ENCODE measurements at places on chromosomes 5 and 9.
A peak's percentile ranks its signal among the peaks of the same experiment; 100 is the strongest.

- no peak for DNase-seq
These were observed 1327.8 kb upstream of the WWC1 start for GRCh38 chr5:166963596-166963995.

DNA sequence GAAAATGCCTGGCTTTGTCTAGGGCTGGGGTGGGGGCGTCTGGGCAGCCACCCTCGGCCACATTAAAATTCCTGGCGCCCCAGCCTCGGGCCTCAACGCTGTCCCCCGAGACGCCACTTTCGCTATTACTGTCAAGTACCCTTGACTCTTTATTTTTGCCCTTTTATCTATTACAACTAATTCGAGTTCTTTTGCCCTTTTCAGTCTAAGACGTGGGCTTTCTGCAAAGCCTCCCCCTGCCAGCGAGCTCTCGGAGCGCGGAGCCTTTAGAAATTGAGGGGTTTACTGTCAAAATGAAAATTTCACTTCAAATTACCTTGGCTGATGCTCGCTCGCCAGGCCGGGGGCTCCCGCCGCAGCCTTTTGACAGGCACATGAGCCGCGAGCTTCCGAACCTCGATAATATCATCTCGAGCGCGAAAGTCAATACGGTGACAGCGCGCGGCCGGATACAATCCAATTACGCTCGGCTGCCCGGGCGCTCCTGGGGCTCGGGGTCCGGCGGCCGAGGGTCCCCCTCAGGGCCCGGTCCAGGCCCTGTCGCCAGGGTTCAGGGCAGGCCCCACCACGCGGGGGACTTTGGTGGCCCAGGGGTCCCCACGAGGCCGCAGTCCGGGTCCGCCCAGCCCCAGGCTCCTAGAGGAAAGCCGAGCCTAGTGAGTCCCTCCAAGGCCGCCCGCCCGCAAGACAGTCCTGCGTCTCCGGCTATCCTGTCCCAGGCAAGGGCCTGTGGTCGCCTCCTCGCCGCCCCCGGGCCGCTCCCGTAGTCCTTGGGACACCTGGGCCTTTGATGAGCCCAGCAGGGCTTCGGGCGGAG lies 6.7 kb downstream of the IRX4 start:
- no peak for DNase-seq

DNA sequence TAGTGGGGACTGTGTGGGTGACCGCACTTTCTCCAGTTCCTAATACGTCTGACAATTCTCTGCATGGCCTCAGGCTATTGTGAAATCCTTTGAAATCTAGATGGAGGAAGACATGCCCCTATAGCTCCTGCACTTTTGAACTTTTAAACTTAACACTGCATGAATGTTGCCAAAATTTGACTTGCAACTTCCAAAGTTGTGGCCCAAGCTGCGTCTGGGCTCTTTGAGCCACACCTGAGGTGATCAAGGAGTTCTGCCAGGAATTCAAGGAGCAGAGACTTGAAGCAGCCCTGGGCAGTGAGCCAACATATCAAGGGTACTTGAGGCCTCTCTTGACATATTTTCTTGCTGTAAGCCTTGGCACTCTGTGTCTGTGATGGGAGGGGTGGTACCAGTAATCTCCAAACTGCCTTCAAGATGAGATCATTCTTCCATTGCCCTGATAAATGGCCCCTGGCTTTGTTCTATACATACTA lies 1336.1 kb upstream of the CDH9 start:
- DNase-seq: no peak

- DNase-seq: no peak
These were observed 79.7 kb upstream of the SMIM23 start for GRCh38 chr5:171705830-171706468.

- DNase-seq: no peak
These were observed 26.9 kb downstream of the GOLM1 start for GRCh38 chr9:86072394-86072877.

DNA sequence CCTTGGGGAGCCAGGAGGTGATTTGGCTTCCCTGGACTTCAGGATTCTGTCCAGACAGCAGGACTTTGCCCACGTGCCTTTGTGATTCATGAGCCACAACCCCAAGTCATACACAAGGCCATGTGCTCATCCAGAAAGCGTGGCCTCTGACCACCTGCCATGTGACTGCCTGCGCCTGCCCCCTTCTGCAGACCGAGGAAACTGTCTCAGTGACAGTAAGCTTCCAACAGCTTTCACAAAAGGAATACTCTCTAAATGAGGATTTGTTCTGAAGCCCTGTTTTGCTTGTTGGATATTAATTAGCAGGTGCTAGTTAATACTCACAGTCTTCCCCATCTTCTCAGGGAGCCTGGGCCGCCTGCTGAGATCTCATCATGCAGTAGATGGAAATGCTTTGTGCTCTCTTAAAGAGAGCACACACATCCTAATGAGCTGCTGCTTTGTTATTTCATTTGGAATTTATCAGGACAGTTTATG lies 36.9 kb upstream of the ANGPTL2 start:
- DNase-seq: peak; percentile 53

DNA sequence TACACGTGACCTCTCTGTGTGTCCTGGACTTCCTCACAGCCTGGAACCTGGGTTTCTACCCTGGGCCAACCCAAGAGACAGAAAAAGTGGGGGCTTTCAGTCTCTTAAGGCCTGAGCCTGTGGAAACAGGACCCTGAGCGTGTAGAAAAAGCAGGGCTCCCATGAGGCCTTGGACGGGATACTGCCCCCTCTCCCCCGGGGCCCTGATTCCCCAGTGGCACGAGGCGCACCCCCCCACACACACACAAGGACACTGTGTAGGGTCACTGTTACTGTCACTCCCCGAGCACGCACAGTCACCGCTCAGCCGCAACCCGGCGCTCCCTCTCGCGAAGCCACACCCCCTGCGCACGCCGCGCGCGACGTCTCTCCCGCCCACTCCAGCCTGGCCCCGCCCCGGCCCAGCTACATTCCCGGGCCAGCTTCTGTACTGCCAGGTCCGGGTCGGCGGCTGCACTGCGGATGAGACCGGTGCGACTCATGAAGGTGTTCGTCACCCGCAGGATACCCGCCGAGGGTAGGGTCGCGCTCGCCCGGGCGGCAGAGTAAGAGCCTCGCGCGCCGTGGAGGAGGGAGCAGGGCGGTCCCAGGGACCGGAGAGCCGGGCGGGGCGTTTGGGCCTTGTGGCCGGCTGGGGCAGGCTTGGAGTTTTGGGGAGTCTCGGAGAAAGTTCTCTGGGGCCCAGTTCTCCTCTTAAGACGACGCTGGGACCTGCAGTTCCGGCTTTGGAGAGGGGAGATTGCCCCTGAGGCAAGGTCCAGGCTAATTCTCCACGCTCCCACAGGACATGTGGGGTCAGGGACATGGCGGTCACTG lies at the start of gene GRHPR:
TSS of gene GRHPR (plus strand) at position 408 of the 816 bp plus-strand sequence. CDS start at position 463, 55 bp downstream.
- peak; percentile 70 for DNase-seq

DNA sequence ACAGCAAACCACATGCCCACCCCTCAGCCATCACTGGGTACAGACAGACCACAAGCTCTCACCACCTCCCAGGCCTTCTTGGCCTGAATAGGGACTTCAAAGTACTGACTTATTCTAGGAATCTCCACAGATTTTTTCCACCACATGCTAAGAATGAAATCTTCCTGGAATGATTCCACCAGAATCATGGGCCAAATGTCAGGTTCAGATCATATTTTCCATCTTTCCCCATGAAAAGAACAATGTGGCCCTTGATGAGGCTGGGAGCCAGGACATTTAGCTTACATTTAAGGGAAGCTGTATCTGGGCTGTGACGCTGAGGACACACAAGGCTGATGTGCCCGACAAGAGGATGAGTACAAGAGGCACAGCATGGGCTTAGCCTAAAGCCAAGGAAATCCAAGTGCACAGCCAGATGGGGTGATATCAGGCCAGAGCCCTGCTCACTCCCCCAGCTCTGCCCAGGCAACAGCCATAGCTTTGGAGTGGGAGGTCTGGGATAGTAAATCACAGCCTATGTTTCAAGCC lies 28.1 kb downstream of the ACSL6 start:
- no peak for DNase-seq

DNA sequence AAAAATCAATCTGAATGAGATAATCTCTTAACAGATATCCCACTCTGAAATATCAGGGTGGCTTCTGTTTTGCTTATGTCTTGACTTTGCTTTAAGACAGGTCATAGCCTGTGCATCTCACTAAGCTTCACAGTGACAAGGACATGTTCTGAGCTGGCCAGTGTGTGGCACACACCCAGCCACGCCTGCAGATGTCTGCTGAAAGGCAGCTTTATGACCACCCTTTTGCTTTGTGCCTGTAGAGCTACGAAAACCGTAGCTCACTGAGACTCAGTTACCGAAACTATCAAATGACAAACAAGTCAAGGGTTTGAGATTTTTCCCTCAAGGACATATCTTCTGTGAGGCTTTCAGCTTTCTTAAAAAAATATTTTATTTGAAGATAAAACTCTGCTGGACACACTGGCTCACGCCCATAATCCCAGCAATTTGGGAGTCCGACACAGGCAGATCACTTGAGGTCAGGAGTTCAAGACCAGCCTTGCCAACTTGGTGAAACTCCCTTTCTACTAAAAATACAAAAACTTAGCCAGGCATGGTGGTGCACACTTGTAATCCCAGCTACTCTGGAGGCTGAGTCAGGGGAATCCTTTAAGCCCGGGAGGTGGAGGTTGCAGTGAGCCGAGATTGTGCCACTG lies 233.2 kb downstream of the SPATA31A1 start:
- no peak for DNase-seq

GRCh38 chr5:158313027-158313732 lies 454.2 kb upstream of the CLINT1 start:
- DNase-seq: no peak

- DNase-seq: peak; percentile 82
These were observed 12.8 kb downstream of the RALGPS1 start for GRCh38 chr9:126927419-126927818.

GRCh38 chr5:124658867-124659557 lies 87.4 kb downstream of the ZNF608 start:
- DNase-seq: no peak

DNA sequence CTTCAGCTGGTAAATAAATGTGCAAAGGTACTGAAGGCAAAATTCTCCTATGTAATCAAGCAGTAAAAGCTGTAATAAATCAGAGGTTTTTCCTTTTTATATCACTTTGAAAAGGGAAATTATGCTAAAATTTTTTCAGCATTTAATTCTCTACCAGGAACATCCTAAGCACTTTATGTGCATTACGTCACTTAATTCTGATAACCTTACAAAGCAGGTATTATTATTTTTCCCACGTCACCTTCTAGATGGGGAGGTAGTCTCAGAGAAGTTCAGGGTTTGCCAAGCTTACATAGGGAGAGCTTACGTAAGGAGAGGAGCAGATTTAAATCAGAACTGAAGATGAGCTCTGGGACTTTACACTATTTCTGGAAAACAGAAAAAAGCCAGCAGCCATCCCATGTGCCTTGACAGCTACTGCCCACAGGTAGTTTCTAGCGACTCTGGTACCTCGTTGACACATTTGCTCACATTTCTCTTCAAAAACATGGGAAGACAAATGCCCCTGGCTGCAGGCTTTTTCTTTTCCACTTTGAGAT lies 79.0 kb upstream of the IFNK start:
- DNase-seq: no peak

DNA sequence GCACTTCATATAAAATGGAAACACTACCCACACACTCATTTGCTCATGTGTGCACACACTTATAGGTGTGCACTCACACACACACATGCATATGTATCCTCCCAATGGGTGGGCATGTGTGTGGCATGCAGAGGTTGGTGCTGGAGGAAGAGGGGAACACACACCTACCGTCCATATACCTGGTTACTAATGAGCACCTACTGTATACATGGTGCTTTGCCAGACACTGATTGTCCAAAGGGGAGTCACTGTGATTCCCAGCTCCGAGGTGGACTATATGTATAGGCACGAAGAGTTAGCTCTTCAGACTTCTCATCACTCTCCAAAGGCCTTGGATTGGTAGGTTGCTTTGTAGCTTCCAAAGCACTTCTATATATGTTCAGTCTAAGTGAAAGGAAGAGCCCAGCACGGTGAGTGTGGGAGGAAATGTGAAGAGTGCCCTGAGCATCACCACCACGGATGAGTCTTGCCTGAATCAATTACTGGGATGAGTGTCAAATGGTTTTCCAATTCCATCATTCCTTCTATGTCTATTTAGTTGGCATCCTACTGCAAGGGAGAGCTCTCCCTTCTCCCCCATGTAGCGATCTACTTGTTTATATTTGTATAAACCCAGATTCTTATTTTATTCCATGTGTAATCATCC lies 12.6 kb upstream of the ERGIC1 start:
- DNase-seq: no peak

GRCh38 chr9:25677301-25678146 lies 720 bp downstream of the TUSC1 start:
- DNase-seq: peak; percentile 43

GRCh38 chr9:36040271-36040925 lies 3.7 kb downstream of the RECK start:
- DNase-seq: no peak

DNA sequence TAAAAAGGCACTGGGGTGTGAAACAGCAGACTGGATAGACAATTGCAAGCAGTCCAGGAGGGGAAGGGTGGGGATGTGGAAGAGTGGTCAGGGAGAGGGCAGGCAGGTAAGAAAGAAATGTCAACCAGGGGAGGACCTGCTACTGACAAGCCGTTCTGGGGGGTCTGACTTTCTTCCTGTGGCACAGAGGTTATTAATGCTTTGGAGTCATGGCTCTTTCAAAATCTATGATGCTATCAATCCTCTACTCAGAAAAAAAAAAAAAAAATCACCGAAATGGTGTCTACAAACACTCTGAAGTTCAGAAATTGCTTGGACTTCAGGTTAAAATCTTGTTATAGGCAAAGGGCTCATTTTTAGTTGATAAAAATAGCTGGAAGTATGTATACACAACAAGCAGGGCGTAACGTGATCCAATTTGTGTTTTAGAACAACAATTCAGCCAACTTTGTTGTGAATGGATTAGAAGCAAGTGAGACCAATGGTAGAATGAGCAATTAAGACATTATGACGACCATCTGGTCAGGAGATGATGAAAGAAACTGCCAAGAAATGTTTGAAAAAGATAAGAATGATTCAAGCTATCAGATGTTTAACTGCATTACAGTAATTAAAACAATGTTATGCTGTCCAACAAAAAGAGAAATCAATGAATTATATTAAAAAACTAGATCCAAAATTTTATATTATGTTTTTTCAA lies 255.2 kb downstream of the DEPDC1B start:
- no peak for DNase-seq

GRCh38 chr5:159027504-159027903 lies 72.2 kb downstream of the EBF1 start:
- DNase-seq: no peak

- no peak for DNase-seq
These were observed 677.7 kb upstream of the MEF2C start for GRCh38 chr5:89560696-89561095.

- peak; percentile 78 for DNase-seq
These were observed 8.4 kb downstream of the PTCH1 start for GRCh38 chr9:95508242-95508967.

- no peak for DNase-seq
These were observed 597.6 kb downstream of the RAB3C start for GRCh38 chr5:59180515-59180914.

DNA sequence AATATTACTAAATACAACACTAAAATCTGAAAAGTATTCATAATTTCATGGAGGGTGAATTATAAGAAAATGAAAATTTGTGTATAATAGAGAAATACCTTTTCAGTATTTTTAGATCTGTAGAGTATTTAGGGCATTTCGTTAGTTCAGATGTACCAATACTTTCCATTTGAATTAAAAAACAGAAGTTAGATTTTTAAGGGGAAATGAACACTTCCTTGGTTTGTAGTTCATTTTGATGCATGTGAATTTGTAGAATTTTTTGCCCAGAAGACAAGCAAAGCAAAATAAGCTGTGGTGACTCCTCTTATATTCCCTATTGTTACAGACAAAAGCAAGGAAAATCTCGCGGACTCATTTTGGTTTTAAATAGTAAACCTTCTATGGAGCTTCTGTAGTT lies 209.0 kb upstream of the RPS23 start:
- no peak for DNase-seq

All from NCI-H1417 (cell line).